Activated CD4-positive, alpha-beta T cell treated with anti-CD3 and anti-CD28 coated beads for 48 hours (primary cell): ENCODE measurements at places on chromosomes 16 and 17.
A peak's percentile ranks its signal among the peaks of the same experiment; 100 is the strongest.

GRCh38 chr17:83153681-83154310 lies 74.4 kb downstream of the METRNL start:
- no peak for DNase-seq

DNA sequence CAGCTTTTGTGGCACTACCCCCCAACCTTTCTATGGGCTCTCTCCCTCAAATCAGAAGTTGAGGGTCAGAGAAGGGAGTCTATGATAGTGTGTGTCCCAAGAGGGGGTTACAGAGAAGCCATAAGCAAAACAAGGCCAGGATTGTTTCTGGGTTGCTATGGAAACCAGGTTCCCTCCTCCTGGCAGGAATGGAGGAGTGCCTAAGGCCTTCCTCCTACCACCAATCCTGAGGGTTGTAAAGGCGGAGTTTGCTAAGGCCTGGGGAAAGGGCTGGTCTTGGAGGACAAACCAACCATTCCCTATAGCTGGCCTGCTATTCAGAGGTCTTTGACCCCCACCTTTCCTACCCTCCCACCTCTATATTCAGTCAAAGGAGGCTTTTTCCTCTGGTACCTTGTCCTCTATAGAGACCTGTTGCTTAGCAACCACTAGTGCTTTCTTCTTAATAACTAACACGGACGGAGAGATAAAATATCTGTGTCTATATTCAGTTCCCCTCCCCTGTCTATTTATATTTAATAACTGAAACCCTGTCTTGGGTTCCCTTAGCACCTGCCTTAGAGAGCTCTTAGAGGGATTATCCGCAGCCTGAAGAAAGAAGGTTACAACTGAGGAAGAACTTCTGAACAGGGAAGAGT lies 43.4 kb downstream of the NEUROD2 start:
- no peak for DNase-seq

DNA sequence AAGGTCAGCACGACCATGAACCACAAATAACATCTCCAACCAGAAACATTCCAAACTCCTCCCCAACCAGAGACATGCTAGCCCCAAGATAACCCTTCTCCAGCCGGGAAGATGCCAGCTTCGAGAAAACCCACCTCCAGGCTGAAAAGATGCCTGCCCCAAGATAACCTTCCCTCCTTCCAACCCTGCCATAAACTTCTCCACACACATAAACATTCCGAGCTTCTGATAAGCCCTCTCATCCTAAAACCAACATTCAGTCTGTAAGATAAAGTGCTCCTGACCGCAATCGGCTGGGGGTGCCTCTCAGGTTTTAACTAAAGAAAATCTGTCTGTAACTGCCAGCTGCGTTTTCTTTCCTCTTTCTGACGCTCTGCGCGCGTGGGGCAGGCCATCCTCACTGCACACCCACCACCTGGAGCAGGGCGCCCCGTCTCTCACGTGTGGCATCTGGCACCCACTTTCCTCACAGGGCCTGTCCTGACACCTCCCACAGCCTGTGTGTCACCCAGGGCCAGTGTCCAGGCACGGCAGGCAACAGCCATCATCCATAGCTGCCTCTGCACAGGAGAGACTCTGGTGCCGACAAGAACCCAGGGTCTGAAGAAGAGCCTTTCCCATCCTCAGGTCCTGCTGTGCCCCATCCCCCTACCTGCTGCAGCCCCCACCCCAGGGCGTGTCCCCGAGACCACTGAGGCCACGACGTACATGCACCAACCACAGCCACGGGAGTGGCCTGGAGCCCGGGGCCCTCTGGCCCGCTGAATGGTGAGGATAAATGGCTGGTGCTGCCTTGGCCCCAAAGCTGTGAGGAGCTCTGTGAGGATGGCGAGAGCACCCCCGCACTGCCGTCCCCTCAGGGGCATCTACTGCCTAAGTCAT lies 3.7 kb downstream of the TEPSIN start:
- no peak for DNase-seq

GRCh38 chr17:29103341-29103740 lies 60.4 kb downstream of the PIPOX start:
- no peak for DNase-seq

GRCh38 chr17:35747540-35748017 lies 5.5 kb downstream of the GAS2L2 start:
- DNase-seq = peak; percentile 87

DNA sequence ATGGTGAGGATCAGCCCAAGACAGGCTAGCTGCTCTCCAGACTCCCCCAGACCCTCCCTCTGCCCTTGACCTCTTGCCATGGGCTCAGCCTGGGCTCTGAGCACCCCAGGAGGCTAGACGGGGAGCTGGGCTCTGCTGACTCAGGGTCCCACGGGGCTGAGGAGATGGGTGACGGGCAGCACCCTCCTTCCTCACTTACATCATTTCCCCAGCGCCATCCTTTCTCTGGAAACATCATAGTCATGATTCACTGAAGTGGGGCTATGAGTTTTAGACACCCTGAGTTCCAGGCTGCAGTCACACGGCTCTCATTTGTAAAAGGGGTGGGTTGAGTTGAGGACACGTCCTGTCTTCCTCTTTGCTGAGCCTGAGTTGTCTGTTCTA lies 3.0 kb upstream of the ITGAX start:
- DNase-seq = peak; percentile 61

DNA sequence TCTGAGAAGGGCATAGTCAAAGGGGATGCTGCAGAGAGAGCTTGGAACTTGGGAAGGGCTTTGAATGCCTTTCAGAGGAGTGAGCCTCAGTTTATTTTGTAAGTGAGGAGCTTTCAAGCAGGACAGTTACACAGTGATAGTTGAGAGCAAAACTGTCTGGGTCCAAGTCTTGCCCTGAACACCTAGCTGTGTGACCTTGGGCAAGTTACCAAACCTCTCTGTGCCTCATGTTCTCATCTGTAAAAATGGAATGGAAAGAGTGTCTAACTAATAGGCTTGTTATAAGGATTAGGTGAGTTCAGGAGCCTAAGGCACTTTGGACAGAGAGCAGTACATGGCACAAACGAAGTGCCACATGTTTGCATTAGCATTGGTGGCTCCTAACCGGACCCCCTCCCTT lies 27.0 kb upstream of the TAC4 start:
- DNase-seq = no peak

DNA sequence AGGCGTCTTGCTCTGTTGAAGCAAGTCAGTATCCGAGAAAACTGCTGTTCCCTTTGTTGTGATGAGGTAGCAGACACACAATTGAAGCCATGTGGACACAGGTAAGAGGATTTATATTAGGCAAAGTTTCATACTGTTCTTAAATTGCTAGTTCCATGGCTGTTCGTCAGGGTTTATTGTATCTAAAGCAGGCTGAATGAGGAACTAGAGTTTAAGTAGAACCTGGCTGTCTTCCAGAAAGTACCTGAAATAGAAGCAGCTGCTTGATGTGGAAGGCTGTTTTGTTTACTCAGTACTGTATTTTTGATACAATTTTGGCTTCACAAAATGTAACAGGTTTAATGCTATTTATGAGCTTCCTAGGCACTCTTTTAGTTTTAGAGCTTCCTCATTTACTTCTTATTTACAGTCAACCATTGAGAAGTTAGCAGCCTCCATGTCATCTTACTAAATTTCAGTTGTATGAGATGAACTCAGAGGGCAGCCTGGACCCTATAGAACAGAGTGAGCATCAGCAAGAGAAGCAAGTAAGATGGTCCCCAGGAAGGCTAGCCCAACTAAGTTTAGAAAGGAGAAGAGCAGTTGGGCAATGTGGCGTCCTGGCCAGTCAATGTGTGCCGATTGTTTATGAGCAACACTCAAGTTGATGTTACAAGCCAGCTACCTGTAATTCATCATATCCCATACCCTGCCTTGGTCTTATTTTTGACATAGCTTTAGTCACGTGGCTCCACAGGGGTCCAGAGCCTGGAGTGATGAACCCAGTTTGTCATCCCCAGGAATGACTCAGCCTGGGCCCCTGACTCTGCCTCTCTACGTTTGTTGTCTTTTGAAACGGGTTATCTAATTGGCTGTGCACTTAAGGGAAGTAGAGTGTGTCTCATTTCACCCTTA lies 9.7 kb upstream of the ARL2BP start:
- DNase-seq = peak; percentile 69

DNA sequence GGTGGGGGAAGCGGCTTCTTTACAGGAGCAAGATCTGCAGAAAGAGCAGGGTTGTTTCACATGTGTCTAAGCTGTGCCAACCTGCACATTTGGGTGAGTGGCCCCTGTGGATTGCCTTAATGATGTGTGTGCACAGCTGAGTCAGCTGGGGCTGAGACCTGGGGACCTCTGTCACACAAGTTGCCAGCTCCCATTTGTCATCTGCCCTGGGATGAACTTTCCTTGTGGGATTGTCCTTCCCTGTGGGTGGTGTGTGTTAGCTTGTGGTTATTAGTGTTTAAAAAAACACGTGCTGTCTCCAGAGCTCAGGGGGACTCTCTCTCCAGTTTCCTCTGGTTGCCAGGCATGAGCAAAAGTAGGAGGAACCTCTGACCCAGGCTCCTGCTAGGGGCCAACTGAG lies 400.5 kb upstream of the CCL2 start:
- no peak for DNase-seq

DNA sequence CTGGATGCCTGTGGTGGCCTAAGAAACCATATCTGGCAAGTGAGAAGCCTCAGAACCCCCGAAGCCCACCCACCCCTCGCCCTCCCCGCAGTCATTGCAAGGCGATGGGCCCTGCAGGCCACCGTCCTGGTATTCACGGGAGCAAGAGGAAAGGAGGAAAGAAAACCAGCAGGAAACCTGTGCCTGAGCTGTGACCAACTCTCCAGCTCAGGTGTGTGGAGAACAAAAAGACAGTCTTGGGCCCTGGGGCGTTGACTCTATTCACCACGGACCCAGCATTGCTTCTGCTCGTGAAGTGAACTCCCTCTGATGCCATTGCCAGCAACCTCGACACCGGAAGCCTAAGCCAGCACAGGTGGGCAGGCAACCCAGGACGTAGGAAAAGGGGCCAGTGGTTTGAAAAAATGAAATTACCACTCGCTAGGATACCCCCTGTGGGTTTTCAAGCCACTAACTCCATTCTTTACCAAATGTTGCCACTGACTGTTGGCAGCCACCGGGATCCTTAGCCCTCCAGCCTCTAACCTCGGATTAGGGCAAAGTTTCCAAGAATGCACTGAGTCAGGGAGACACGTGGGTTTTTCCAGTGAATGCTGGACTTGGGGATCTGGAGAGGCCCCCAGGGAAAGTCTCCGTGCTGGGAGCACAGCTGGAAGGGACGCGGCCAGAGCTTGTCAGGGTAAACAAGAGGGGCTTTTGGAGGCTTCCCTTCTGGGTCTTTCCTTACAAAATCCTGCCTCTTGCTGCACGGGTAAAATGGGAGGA lies 25.1 kb downstream of the FA2H start:
- no peak for DNase-seq

GRCh38 chr16:54173490-54173889 lies 113.1 kb downstream of the IRX3 start:
- no peak for DNase-seq

- no peak for DNase-seq
Observed at GRCh38 chr17:21034340-21035235, 8.2 kb downstream of the USP22 start.

DNA sequence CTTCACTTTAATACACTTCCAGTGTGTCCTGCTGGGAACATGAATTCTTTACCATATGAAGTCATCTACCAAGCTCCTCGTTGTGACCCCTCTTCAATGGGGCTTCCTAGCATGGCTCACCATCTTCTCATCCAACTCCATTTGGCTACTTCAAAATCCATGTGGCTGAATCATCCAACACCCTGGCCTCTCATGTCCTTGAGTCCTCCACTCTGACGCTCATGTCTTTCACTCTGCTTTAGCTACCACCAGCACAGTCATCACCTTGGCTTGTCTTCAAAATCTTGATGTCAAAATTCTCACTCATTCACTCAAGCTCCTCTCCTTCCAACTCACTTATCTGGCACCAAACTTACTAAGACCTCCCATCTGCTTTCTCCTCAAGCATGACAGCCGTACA lies 35.8 kb downstream of the AMFR start:
- no peak for DNase-seq

DNA sequence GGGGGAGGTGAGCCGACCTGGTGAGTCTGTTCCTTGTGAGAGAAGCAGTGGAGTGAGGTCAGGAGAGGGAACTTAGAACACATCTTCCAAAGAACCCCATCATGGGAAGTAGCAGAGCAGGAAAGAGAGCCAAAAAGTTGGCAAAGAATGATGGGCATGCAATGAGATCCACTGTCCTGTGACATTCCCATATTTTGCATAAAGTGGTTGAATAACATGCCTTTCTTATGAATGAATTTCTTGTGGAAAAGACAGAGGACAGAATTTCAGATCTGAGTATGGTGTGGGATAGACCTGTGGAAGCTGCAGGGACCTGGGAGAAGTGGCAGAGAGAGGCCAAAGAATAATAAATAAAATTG lies 41.3 kb downstream of the TMEM100 start:
- no peak for DNase-seq

DNA sequence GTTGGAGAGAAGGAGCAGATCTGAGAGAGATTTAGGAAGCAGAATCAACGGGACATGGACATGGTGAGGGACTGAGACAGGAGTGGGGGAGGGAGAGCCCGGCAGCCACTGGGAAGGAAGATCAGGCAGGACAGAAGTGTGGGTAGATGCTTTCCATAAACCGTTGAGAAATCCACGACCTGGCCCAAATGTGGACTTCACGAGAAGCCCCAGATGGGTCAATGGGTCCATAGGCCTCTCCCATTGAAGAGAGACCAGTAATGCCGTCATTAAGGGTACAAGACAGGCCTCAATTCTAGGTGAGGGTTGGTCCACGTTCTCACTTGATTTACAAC lies 530 bp upstream of the CCL22 start:
- no peak for DNase-seq

GRCh38 chr16:72291121-72291520 lies 119.2 kb upstream of the PMFBP1 start:
- DNase-seq = no peak

GRCh38 chr17:68771867-68772515 lies 170.8 kb upstream of the FAM20A start:
- DNase-seq = no peak

GRCh38 chr17:64130559-64131001 lies 636 bp upstream of the ERN1 start:
- peak; percentile 76 for DNase-seq

DNA sequence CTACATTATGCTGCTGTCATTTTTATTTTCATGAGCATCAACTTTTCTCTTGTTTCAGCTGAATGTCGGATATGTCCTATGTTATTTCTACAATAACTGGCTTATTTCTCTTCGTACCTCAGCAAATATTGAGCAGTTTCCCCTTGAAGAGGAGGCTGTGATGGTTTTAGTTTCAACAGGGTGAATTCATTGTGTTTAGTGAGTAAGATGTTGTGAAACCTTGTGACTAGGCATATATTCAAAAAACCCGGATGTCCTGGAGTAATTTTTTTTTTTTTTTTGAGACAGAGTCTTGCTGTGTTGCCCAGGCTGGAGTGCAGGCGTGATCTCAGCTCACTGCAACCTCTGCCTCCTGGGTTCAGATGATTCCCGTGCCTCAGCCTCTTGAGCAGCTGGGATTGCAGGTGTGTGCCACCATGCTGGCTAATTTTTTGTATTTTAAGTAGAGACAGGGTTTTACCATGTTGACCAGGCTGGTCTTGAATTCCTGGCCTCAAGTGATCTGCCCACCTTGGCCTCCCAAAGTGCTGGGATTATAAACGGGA lies 11.1 kb downstream of the CPD start:
- no peak for DNase-seq

GRCh38 chr16:51374346-51374745 lies 223.3 kb upstream of the SALL1 start:
- no peak for DNase-seq

GRCh38 chr17:60354223-60354622 lies 37.7 kb downstream of the USP32 start:
- no peak for DNase-seq
